Cardiac fibroblast (primary cell): ENCODE measurements at places on chromosomes 4 and X.
A peak's percentile ranks its signal among the peaks of the same experiment; 100 is the strongest.

DNA sequence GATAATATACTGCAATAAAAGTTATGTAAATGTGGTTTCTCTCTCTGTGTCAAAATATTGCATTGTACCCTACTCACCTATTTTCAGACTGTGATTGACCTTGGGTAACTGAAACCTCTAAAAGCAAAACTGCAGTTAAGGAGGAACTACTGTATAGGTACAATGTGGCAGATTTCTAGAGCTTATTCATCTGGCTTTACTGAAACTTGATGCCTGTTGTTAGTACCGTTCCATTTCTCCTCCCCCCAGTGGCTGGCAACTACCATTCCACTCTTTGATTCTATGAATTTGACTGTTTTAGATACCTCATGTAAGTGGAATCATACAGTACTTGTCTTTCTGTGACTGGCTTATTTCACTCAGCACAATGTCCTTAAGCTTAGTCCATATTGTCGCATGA lies 61.9 kb downstream of the HOPX start:
- DNase-seq, result peak; percentile 26

- peak; percentile 32 for DNase-seq
Observed at GRCh38 chr4:158949099-158949498, 153.8 kb upstream of the RAPGEF2 start.

GRCh38 chrX:136417806-136418205 lies 69.9 kb upstream of the BRS3 start:
- DNase-seq, result no peak

- DNase-seq, result no peak
Observed at GRCh38 chrX:44875185-44875489, 2.1 kb downstream of the KDM6A start.

DNA sequence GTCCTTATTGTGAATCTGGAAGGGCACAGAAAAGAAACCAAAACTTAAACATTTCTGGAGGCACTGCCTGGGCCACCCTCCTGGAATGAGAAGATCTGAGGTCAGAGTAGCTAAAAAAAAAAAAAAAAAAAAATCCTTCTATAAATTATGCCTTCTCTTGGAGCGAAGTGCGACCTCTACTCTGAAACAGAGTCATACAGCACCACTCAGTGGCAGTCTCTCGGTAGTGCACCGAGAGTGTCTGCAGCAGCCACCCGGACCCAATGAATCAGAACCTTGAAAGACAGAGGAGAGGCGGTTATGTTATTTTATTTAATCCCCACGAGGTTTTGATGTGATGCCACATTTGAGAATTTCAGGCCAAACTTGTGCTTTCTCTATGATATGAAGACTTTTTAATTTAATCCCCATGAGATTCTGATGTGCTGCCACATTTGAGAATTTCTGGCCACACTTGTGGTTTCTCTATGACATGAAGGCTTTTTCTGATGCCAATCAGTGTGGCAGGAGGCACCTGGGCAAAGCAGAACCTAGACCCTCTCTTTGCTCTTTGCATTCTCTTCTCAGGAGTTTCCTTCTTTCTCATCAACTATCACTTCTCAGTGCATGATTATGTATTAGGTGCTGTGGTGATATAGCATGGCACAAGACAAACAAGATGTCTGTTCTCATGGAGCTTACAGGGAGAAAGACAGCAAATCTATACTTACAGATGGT lies 5.6 kb upstream of the CT47C1 start:
- DNase-seq, result peak; percentile 71

DNA sequence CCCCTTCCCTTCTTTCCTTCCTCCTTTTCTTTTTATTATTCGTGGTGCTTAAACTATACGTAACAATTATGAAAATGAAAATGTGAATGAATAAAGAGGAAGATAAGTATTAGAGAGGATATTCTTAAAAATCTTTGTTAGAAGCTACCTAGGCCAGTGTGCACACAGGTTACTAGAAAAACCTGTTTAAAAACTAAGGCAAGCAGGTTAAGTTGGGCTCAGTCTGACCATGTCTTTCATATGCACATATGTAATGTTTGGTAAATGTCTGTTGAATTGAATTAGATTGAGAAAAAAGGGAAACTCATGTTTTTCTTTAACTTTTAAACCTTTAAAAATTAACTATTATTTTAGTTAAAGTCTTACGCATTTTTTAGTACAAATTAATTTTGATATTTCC lies 7.8 kb downstream of the SHROOM3 start:
- DNase-seq, result no peak

- DNase-seq, result no peak
Observed at GRCh38 chr4:170170861-170171260, 81.1 kb upstream of the AADAT start.

DNA sequence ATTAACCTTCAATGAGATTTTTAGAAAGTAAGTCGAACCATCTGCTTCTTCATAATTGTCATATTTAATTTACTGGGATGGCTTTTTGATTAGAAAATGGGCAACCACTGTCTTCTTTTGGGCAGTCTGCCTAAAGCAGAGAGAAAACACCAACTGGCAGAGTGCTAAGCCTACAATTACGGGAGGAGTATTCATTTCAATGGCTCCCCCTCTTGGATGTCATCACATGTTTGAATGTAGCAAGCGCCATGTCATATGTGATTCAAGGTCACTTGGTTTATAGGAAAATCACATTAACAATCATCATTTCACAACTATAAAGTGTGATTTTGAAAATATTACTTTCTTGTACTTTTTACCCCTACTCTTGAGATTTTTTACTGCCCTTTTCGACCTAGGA lies 261.9 kb downstream of the FRMPD4 start:
- DNase-seq, result no peak

- DNase-seq, result no peak
Observed at GRCh38 chr4:19372390-19372789, 879.3 kb upstream of the SLIT2 start.

DNA sequence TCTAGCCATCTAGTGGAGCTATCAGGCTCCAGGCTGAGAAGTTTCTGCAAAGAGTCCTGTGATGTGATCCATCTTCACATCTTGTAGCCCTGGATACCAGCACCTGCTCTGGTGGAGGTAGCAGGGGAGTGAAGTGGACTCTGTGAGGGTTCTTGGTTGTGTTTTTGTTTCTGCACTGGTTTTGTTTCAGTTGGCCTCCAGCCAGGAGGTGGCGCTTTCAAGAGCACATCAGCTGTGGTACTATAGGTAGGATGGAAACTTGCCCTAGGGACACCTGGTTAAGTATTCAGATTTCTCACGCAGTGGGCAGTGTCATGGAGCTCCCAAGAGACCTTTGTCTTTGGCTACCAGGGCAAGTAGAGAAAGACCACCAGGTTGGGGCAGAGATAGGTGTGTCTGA lies 257.5 kb upstream of the SLC7A11 start:
- no peak for DNase-seq

- DNase-seq, result peak; percentile 49
Observed at GRCh38 chr4:138174981-138175794, 67.0 kb downstream of the SLC7A11 start.

- peak; percentile 79 for DNase-seq
Observed at GRCh38 chrX:40933706-40934425, 151.4 kb upstream of the USP9X start.

DNA sequence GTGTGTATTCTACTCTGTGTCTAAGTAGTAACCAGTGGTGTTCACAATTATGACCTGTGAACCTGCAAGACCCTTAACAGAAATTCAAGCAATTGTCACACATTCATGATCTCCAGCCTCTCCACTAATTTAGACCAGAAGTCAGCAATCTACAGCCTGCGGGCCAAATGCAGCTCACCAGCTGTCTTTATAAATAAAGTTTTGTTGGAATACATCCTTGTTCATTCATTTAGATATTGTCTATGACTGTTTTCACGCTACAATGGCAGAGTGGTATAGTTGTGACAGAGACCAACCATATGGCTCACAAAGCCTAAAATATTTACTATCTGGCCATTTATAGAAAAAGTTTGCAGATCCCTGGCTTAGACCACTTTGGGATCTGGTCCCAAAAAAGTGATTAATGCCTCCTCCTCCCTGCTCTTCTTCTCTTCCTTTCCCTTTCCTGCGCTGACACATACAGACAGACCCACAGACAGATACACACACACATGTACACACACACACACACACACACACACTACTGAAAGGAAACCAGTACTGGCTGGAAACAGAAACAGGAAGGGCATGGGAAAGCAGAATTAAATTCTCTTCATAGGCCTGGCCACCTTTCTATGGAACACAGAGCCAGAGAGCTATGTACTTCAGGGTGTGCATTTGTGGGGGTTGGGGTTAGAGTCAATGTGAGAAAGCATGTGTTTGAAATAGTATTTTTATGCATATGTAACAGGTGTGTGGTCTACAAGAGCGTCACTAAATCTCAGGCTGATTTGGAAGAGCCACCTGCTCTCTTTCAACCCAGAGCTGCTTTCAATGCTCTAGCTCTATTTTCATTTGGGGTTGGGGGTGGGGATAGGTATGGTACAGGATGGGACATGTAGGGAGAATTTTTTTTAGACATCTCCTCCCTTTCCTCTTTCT lies 49.7 kb upstream of the TMEM164 start:
- DNase-seq, result peak; percentile 35

DNA sequence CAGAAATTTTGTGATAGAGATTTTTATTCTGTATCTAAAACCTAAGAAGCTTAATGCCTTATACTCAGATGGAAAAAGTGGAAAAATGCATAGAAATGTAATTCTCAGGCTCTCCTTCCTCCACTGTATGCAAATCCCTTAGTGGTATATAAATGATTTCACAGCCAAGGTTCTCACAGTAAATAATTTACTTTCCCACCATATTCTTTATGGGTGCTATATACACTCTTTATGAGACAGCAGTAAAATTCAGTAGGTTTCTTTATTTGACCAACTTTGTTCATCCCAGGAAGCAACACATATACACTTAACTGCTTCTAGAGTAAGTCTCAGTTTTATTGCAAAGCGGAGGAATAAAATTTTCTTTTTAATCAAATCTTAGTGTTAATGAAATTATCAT lies 1399.7 kb downstream of the PCDH7 start:
- DNase-seq, result no peak

DNA sequence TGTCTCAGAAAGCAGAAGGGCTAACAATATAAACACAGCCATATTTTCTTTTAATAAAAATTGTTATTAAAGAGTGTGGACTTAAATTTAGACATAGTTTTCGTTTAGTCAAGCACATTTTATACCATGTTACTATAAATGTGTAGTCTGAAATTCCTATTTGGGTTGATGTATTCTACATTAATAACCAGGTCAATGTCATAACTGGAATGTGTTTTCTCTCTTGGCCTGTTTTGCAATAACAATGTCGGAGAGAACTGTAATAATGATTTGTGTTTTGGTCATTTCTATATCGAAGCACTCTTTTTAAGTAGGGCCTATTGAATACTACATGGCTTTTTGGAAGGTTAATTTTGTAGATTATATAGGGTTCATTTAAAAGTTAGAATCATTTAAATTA lies 5.5 kb downstream of the USO1 start:
- DNase-seq, result no peak
